ENCODE measurements at places on chromosomes 2 and 18. TPM values are rescaled to one million over a fixed set of nuclear protein-coding genes. Genes with fewer than 3 reads are reported as not detected.

DNA sequence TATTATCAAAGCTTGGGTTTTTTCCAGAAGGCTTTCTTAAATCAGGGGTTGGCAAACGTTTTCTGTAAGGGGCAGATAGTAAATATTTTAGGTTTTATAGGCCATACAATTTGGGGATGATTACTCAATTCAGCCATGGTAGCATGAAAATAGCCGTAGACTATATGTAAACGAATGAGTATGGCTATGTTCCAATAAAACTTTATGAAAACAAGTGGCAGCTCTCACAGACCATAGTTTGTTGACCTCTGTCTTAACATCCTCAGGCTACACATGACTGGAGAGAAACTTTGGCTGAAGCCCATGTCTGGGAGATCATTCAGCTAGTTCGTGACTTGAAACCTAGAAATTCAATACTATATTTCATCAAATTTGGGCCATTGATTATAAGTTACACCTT, 30.2 kb downstream of the UGP2 start:
- ATAC-seq, result no peak

DNA sequence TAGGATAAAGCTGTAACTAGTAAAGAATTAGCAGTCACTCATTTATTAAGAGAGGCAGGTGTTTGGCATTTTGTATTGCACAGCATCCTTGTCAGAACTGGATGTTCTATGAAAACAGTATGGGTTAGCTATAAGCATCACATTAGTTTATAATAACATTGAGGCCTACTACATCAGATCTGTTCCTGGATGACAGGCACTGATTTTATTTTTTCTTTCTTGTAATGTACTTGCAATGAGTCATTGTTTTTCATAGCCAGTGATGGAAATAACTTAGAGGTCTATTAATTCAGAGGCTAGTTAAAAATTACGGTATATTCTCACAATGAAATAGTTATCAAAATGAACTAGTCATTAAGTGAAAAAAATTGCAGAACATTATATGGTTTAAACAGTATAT, 13.0 kb upstream of the RMDN2 start:
- no peak for ATAC-seq

DNA sequence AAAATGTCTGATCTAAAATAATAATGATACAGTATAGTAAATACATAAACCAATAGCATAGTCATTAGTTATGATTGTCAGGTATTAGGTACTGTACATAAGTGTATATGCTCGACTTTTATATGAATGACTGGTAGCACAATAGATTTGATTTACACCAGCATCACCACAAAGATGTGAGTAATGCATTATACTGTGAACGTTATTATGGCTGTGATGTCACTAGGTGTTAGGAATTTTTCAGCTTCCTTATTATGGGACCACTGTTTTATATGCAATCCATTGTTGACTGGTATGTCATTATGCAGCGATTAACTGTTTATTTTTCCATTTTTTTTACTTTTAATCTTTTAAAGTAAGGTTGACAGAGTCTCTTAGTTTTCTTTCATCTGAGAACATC, 23.7 kb downstream of the ATP9B start:
- no peak for ATAC-seq

- peak; percentile 96 for ATAC-seq
Observed at GRCh38 chr2:236569573-236569973, at the start of gene ACKR3. TSS of gene ACKR3 (plus strand) at chr2:236569825. CDS start at chr2:236580466, 10,641 bp downstream.

The ACTR2 gene
- 276 TPM for total RNA-seq

The LDLRAD4 gene
- 52.0 TPM for total RNA-seq

The NEU4 gene
- total RNA-seq, result 9.8 TPM

The DNAH7 gene
- not detected for total RNA-seq

The CAPN13 gene
- not detected for total RNA-seq

The NEU2 gene
- not detected for total RNA-seq

The HOXD10 gene
- total RNA-seq, result not detected
